ENCODE measurements at places on chromosomes 13 and 19. TPM values are rescaled to one million over a fixed set of nuclear protein-coding genes. Genes with fewer than 3 reads are reported as not detected.

DNA sequence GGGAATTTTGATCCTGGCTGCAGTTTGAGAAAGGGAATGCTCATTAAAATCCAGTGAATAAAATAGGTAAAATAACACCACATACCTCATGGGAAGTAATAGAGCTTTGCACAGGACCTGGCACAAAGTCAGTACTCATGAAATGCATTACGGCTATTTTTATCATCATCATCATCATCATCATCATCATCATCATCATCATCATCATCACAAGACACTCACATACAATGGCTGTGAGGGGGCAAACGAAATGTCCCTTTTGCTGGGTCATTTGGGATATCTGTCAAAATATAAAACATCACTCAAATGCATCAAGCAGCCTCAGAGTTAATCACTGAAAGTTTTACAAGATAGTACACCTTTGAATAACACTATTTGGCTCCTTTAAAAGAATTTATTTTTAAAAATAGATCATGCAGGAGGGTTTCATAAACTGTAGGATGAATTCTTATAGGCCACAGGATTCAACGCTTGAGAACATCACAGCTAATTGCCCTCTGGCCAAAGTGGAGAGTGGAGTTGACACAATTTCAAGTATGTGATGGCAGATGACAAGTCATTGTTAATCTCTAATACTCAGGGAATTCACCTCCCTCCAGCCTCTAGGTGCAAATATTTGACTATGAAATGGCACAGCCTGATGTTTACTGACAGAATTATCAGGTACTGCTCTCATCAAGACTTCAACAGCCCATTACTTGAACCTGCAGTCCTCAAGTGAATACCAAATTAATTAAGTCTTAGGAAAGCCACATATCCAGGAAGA lies 14.2 kb upstream of the ZNF599 start:
- no peak overlapping the region for H3K27ac ChIP-seq
- H3K36me3 ChIP-seq, result no peaks in the 10 kb centered on the region
- DNase-seq, result no peak

DNA sequence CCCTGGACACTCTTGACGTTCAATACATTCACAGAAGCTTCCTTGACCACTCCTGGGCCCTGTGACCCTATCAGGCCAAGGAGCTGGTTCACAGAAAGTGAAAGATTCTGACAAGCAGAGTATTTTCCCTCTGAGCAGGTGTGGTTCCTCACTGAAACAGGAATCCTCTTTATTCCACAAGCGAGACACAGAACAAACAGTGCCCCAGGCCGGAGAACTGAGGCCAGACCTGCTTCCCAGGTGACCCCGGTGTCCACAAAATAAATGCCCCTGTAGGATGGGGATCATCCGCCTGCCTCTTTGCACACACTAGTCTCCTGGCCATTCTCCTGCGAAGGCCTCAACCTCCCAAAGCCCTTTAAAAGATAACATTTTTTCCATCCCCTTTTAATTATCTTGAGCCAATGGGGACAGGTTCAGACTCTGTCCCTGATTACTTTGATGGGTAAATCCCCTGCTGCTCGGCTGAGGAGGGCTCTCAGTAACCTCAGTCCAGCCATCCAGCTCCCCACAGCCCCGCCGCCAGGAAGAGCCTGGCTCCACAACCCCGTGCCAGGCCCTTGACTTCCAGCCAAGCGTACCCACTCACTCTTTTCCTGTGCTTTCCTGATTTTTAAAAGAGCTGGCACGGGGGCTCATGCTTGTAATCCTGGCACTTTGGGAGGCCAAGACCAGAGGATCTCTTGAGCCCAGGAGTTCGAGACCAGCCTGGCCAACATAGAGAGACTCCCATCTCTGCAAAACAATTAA lies 129.1 kb downstream of the FOXO1 start:
- no peak overlapping the region for H3K4me3 ChIP-seq
- no peak overlapping the region for H3K27ac ChIP-seq
- no peaks in the 10 kb centered on the region for H3K36me3 ChIP-seq
- no peaks in the 10 kb centered on the region for H3K27me3 ChIP-seq

NOP53 gene
- 863 TPM for total RNA-seq

DNA sequence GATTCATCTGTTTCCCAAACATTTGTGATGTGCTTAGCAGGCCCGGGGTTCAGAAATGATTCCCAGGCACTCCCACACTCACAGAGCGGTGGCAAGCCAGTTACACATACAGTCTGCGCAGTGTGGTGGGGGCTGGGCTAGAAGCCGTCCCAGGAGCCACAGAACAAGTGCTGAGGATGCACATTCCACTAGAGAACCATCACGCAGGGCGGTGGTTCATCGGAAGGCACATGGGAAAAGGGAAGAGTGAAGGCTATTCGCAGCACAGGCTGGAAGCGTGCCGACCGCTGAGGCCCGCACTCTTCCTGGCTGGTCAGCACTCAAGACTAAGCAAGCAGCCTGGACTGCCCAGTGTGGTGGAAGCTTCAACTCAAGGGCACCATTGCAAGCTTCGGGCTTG lies 126.3 kb upstream of the SLC7A1 start:
- H3K4me3 ChIP-seq, result no peak overlapping the region
- no peak overlapping the region for H3K27ac ChIP-seq
- H3K4me1 ChIP-seq, result no peaks in the 10 kb centered on the region
- H3K36me3 ChIP-seq, result no peaks in the 10 kb centered on the region
- DNase-seq, result no peak

ZNF568 gene
- total RNA-seq, result 20.3 TPM

GRCh38 chr13:48891586-48891985 lies 84.1 kb upstream of the FNDC3A start:
- no peak overlapping the region for H3K4me3 ChIP-seq
- H3K4me1 ChIP-seq, result no peaks in the 10 kb centered on the region
- no peak overlapping the region for H3K27ac ChIP-seq
- no peak for DNase-seq
- H3K27me3 ChIP-seq, result no peaks in the 10 kb centered on the region
- no peaks in the 10 kb centered on the region for H3K36me3 ChIP-seq

SHD gene
- 0.58 TPM for total RNA-seq

DNA sequence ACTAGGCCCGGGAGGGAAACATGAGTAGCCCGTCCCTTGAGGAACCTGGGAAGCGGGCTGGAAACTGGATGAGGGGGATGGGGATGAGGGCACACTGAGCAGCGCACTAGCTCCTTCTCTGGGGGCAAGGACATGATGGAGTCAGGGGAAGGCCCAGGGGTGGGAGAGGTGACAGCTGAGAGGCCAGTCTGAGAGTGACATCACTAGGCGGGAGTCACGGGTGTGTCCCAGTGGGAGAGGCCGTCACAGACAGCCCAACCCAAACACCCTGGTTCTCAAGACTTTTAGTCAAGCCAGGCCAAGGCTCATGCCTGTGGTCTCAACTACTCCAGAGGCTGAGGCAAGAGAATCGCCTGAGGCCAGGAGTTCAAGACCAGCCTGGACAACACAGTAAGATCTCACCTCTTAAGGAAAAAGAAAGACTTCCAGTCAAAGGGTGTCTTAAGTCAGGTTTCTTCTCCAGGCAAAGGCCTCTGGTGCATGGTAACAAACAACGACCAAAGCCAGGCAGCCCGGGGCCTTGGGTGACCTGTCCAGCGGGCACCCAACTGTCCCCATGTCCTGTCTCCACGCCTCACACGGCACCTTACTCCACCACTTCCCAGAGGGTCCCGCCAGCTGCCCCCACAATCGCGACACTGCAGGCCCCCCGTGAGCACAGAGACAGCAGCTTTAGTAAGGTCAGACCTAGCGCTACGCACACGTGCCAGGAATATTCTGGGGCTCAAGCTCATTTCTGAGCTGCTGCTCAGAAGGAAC lies 25.5 kb upstream of the TIMM44 start:
- H3K36me3 ChIP-seq, result peaks cover 41% of the 10 kb centered on the region
- no peak overlapping the region for H3K27ac ChIP-seq
- no peaks in the 10 kb centered on the region for H3K27me3 ChIP-seq
- DNase-seq, result no peak

KIR3DL2 gene
- 0.47 TPM for total RNA-seq

CGB3 gene
- total RNA-seq, result not detected

GRCh38 chr13:65966991-65967451 lies 1263.1 kb downstream of the PCDH9 start:
- H3K4me1 ChIP-seq, result no peaks in the 10 kb centered on the region
- H3K27me3 ChIP-seq, result no peaks in the 10 kb centered on the region
- H3K4me3 ChIP-seq, result no peak overlapping the region
- no peak overlapping the region for H3K27ac ChIP-seq

ADGRL1 gene
- 19.3 TPM for total RNA-seq

ATP4A gene
- total RNA-seq, result not detected

AXL gene
- total RNA-seq, result not detected

DNA sequence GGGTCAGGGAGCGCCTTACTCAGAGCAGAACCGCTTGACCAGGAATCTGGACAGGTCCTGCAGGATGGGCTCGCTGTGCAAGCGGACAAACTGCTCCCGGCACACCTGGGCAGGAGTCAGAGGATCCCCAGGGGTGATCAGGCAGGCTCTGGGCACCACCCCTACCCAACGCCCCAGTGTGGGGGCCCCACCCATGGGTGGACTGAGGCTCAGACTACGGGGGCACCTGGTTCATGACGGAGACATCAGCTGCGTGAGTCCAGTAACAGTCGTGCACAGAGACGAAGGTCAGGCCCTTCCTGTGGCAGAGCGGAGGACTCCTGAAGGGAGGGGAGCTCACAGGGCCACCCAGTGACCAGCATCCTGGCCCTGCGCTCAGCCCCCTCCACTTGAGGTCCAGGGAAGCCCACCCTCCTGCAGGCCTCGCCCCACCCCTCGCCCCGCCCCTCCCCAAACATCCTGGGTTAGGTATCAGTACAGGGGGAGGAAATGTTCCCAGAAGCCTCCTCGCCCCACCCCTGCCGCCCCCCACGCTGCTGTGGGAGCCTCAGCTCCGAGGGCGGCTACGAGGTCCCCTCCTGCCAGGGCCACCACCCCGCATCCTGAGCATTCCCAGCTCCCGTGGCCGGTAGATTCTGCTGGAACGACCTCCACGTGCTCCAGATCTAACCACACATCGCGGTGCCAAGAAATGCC lies 15.6 kb downstream of the POLRMT start:
- no peak overlapping the region for H3K27ac ChIP-seq
- DNase-seq, result no peak
- no peaks in the 10 kb centered on the region for H3K27me3 ChIP-seq
- peaks cover 8% of the 10 kb centered on the region for H3K36me3 ChIP-seq
- H3K4me1 ChIP-seq, result no peaks in the 10 kb centered on the region
- no peak overlapping the region for H3K4me3 ChIP-seq

DNA sequence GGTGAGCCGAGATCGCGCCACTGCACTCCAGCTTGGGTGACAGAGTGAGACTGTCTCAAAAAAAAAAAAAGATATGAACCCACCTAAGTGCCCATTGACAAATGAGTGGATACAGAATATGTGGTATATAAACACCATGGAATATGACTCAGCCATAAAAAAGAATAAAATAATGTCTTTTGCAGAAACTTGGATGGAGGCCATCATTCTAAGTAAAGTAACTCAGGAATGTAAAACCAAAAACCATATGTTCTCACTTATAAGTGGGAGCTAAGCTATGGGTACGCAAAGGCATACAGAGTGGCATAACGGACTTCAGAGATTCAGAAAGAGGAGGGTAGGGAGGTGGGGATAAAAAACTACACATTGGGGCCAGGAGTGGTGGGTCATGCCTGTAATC lies 29.5 kb downstream of the PLA2G4C start:
- H3K27ac ChIP-seq, result no peak overlapping the region
- no peak for DNase-seq
- H3K36me3 ChIP-seq, result no peaks in the 10 kb centered on the region

ENOX1 gene
- total RNA-seq, result not detected

GRCh38 chr19:869245-870177 lies 10.0 kb downstream of the CFD start:
- peaks cover 13% of the 10 kb centered on the region for H3K4me1 ChIP-seq
- no peak for DNase-seq
- H3K36me3 ChIP-seq, result peaks cover 7% of the 10 kb centered on the region
- H3K27ac ChIP-seq, result no peak overlapping the region

DNA sequence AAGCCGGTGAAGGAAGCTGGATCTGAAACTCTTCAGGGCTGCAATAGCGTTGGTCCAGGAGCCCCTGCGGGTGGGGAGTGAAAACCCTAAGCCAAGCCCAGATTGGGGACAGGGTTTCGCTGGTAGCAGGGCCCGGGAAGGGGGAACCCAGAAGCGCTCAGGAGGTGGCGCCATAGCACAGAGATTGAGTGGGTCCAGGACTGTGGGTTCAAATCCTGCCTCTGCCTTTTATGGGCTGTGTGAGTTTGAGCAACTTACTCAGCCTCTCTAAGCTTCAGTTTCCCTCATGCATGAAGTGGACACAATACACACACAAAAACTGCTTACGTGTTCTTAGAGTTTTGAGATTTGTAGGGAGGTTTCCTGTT lies 8.3 kb upstream of the SYCN start:
- H3K36me3 ChIP-seq, result no peaks in the 10 kb centered on the region
- no peak overlapping the region for H3K27ac ChIP-seq
- H3K4me3 ChIP-seq, result no peak overlapping the region
- no peaks in the 10 kb centered on the region for H3K4me1 ChIP-seq
- H3K27me3 ChIP-seq, result no peaks in the 10 kb centered on the region

DNA sequence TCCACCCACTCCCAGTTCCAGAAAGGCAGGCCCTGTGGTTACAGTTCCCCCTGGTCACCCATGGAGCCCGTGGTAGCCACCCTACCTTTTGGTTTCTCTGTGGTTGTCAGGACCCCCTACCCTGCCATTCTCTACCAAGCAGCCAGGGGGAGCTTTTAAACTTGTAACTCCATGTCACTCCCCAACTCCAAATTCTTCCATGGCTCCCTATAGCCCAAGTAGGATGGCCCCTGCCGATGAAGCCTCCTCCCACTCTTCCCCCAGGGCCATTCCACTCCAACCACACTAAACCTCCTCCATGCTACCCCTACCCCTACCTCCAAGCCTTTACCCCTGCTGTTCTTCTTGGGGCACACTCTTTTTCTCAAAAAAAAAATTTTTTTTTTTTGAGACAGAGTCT lies 2.2 kb downstream of the S1PR2 start:
- H3K27me3 ChIP-seq, result no peaks in the 10 kb centered on the region
- no peak overlapping the region for H3K4me3 ChIP-seq
- peaks cover 20% of the 10 kb centered on the region for H3K4me1 ChIP-seq
- peak overlapping the region; percentile 92 for H3K27ac ChIP-seq

- no peaks in the 10 kb centered on the region for H3K4me1 ChIP-seq
- peaks cover 10% of the 10 kb centered on the region for H3K27me3 ChIP-seq
- no peaks in the 10 kb centered on the region for H3K36me3 ChIP-seq
- no peak overlapping the region for H3K4me3 ChIP-seq
- no peak for DNase-seq
These were observed 2.1 kb upstream of the SIGLEC8 start for GRCh38 chr19:51460164-51460992.

- H3K27me3 ChIP-seq, result peaks cover 6% of the 10 kb centered on the region
- H3K36me3 ChIP-seq, result no peaks in the 10 kb centered on the region
- peak overlapping the region; percentile 23 for H3K4me3 ChIP-seq
- no peak overlapping the region for H3K27ac ChIP-seq
- peak; percentile 63 for DNase-seq
- H3K4me1 ChIP-seq, result peaks cover 34% of the 10 kb centered on the region
These were observed 1.5 kb downstream of the GNA11 start for GRCh38 chr19:3095441-3096191.

- H3K27ac ChIP-seq, result no peak overlapping the region
- no peaks in the 10 kb centered on the region for H3K36me3 ChIP-seq
- DNase-seq, result no peak
These were observed 7.8 kb downstream of the SHANK1 start for GRCh38 chr19:50711805-50712204.

Data from CD4-positive, alpha-beta memory T cell (primary cell).